ENCODE measurements at places on chromosomes 5 and 9.
A peak's percentile ranks its signal among the peaks of the same experiment; 100 is the strongest.

- no peak for DNase-seq
Measured at GRCh38 chr9:99222416-99223270, 561 bp downstream of the SEC61B start.

DNA sequence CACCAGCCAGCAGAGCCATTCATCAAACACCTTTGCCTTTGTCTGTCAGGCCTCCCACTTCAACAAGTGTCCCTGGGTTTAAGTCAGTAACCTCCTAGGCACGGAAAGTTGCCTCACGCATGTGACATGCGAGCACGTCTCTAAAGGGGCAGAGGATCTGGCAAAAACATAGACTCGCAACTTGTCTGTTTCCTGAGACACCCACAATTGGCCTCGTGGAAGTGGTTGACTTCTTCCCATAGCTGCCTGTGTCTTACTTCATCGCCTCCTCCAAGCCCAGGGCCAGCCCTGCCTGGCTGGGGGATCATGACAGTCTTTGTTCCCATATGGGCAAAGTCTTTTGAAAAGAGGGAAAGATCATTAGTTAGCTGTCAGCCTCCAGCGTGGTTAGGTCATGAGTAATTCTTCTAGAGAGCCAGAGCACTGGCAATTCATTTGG is 35.5 kb upstream of the GLRX start:
- DNase-seq, result no peak

- DNase-seq, result no peak
Measured at GRCh38 chr5:150320044-150320613, 17.4 kb upstream of the ARSI start.

DNA sequence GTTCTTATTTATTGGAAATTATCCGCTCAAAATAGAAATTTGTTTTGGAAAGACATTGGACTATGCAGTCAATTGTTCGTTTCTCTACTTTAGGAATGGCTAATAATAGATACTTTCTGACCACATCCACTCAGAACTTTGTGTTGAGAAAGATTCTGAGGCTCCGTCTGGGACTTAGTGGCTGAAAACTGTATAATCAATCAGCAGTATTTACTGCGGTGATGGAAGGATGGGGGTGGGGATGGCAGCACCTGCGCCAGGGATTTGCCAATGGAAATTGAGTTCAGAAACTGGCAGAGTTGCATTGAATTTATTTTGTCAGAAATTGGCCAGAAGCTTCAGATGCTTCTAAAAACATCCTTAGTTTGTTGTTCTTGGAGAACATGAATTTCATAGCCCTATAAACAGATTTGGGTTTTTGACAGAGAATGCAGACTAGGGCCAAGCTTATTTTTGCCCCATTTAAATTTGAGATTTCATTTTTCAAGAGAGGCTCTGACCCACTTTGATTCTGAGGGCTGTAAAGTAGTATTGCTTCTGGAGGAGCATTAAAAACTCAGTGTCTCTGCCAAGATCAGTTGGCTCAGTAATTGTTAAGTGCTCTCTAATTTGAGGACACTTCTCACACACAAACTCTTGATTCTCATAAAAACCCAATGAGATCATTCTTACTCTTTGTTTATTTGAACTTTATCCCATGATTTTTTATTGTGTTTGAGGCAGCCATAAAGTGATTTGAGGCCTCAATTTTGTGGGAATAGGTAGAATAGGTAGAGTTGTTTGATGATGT is 215.1 kb downstream of the CD180 start:
- DNase-seq, result no peak

- no peak for DNase-seq
Measured at GRCh38 chr9:129880654-129881546, 45.6 kb downstream of the USP20 start.

GRCh38 chr5:169651526-169651925 is 14.5 kb downstream of the DOCK2 start:
- DNase-seq, result no peak

- no peak for DNase-seq
Measured at GRCh38 chr5:26326153-26326759, 712.1 kb downstream of the CDH9 start.

GRCh38 chr9:600006-600405 is 241.5 kb upstream of the DMRT1 start:
- DNase-seq, result no peak

DNA sequence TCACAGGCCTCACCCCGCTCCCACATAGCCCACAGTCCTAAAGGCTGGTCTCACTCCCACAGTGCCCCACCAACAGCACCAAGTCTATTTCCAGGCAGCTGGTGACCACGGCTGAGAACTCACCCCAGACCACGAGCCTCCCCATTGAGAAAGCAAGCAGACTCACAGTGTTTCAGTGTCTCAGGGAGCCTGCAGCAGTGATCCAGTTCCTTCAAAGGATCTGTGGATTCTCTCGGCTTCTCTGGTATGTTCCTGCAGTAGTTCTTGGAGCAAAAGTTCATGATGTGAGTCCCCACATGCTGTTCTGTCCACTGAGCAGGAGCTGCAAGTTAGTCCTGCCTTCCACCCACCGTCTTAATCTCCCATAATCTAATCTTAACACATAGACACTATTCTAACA is 185.3 kb upstream of the CDH6 start:
- DNase-seq, result no peak

DNA sequence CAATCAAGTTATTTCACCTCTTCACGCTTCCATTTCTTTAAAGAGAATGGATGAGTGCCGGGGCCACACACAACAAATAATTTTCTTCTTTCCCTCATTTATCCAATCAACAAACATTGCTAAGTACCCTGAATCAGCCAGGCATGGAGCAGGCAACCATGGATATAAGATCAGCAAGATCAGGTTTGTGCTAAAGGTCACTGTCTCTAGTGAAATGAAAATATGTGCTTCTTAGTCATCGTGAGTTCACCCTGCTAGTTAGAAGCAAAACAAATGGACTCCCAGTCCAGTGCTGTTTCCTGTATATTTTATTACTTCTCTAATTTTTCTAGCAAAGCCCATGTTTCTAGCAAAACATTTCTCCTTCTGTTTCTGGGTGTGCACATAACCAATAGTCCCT is 629.2 kb downstream of the BNC2 start:
- DNase-seq, result no peak

- no peak for DNase-seq
Measured at GRCh38 chr5:116632890-116633289, 58.3 kb upstream of the SEMA6A start.

GRCh38 chr5:137737349-137738131 is 1.7 kb upstream of the KLHL3 start:
- peak; percentile 22 for DNase-seq

DNA sequence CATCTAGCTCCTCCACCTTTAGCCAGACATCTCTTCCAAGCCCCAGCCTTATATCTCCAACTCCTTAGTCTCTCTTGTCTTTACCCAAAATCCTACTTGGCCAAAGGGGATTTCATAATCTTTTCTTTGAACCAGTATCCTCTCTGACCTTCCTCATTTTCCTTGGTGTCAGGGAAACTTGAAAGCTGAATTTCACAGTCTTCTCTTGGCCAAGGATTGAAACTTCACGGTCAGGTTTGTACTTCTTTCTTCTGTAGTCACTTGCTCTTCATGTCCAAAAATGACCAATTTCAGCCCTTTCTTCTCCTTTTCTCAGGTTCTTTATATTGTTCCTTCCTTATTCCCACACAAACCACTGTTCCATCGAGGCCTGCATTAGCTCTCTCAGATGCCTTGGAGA is 473.7 kb upstream of the KLF4 start:
- DNase-seq, result no peak

DNA sequence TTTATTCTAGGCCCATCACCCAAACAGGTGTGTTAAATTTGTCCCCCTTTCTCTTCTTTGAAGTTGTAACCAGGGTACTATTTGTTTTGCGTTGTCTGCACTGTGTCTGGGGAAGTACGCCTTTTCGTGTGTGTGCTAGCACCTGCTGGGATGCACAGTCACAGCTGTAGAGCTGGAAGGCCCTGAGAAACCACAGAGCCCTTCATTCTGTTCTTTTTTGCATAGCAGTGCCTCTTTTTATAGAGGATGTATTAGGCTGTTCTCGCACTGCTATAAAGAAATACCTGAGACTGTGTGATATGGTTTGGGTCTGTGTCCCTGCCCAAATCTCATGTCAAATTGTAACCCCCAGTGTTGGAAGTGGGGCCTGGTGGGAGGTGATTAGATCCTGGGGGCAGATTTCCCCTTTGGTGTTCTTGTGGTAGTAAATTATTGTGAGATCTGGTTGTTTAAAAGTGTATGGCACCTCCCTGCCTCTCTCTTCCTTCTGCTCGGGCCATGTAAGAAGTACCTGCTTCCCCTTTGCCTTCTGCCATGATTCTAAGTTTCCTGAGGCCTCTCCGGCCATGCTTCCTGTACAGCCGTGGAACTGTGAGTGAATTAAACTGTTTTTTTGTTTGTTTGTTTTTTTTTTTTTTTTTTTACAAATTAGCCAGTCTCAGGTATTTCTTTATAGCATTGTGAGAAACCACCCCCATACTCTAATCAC is 14.0 kb downstream of the SEC61B start:
- DNase-seq, result no peak

DNA sequence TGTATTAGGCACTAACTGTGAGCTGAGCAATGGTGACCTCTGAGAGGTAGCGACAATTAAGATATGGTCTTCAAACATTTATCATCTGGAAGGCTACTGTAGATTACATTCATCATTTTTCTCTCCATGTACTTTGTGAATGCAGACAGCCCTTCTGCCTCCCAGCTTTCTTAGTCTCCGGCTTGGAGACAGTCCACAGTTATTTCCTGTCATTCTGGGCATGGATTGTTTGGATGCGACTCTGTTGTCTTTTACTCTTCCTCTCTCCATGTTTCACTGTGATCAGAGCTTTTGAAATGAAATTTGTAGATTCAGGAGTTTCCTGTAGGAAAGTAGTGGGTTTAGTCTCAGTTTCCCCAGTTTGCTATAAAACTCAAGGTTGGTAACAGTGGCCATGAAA is 20.5 kb downstream of the DMRT2 start:
- no peak for DNase-seq

- DNase-seq, result no peak
Measured at GRCh38 chr9:132136151-132136780, 25.6 kb upstream of the NTNG2 start.

- DNase-seq, result no peak
Measured at GRCh38 chr9:35518225-35518821, 28.4 kb downstream of the RUSC2 start.

DNA sequence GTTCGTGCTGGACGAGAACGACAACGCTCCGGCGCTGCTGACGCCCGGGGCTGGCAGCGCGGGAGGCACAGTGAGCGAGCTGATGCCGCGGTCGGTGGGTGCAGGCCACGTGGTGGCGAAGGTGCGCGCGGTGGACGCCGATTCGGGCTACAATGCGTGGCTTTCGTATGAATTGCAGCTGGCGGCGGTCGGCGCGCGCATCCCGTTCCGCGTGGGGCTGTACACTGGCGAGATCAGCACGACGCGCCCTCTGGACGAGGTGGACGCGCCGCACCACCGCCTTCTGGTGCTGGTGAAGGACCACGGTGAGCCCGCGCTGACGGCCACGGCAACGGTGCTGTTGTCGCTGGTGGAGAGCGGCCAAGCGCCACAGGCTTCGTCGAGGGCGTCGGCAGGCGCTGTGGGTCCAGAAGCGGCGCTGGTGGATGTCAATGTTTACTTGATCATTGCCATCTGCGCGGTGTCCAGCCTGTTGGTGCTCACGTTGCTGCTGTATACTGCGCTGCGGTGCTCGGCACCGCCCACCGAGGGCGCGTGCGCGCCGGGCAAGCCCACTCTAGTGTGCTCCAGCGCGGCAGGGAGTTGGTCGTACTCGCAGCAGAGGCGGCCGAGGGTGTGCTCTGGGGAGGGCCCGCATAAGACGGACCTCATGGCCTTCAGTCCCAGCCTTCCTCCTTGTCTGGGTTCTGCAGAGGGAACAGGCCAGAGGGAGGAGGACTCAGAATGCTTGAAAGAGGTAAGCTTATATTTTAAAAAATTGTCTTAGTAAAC is 2.2 kb downstream of the PCDHA13 start:
- no peak for DNase-seq

DNA sequence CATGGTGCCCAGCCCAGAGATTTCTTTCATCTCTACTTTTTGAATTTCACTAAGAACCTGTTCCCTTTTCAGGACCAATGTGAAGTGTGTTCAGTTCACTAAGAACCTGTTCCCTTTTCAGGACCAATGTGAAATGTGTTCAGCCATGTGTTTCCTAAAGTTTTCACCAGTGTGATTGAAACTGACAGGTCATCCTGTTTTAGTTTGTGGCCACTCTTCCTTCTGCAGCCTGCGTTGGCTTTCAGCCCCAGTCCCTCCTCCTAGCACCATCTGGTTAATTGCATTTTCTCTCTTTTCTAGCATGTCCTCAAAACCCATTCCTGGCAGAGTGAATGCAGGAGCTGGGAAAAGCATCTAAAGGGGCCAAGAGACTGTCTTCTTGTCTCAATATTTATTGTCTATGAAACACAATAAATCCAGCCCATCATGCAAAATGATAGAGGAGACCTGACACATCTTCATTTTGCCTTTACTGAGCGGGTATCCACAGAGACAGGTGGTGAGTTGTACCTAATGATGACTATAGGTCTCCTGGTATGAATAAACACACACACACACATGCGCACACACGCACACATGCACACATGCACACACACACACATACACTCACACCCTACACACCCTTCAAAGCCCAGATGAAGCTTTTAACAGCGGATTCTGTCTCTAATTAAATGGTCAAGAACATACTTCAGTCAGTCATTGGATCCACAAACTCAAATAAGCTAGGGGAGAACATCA is 6.1 kb upstream of the PANK3 start:
- no peak for DNase-seq

DNA sequence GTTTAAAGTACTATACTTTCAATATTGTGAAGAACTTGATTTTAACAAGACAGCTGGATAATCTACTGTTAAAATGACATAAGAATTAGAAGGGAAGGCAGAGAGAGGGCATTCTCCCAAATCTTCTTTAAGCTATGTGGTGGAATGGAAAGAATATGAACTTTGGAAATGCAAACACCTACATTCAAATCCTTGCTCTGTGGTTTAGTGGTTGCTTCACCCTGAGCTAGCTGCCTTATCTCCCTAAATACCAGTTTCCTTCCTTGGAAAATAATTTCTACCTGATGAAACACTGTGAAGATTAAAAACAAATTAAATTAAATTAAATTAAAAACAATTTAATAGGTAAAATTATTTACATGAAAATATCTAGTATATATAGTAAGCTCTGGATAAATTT is 98.5 kb downstream of the GPR21 start:
- no peak for DNase-seq

GRCh38 chr9:135711391-135711790 is 9.4 kb downstream of the KCNT1 start:
- DNase-seq, result no peak

GRCh38 chr9:100030548-100030947 is 68.3 kb downstream of the ERP44 start:
- no peak for DNase-seq

- no peak for DNase-seq
Measured at GRCh38 chr5:58317808-58318207, 142.1 kb downstream of the PLK2 start.
